ENCODE measurements at places on chromosomes 11 and 22. TPM values are rescaled to one million over a fixed set of nuclear protein-coding genes. Genes with fewer than 3 reads are reported as not detected.

Gene PLAAT2
- not detected for total RNA-seq

GRCh38 chr11:41309111-41309522, 150.3 kb downstream of the LRRC4C start:
- no peak overlapping the region for H3K4me3 ChIP-seq
- H3K27me3 ChIP-seq = no peaks in the 10 kb centered on the region
- H3K27ac ChIP-seq = no peak overlapping the region
- no peaks in the 10 kb centered on the region for H3K4me1 ChIP-seq

GRCh38 chr22:30234786-30235470, 11.6 kb downstream of the LIF start:
- H3K4me3 ChIP-seq = no peak overlapping the region
- no peak overlapping the region for H3K27ac ChIP-seq
- H3K27me3 ChIP-seq = no peaks in the 10 kb centered on the region
- no peak for DNase-seq
- no peaks in the 10 kb centered on the region for H3K36me3 ChIP-seq

Gene APOA4
- total RNA-seq = not detected

Gene OAF
- 4.0 TPM for total RNA-seq

- no peaks in the 10 kb centered on the region for H3K36me3 ChIP-seq
- H3K27ac ChIP-seq = no peak overlapping the region
- H3K4me1 ChIP-seq = no peaks in the 10 kb centered on the region
- no peak overlapping the region for H3K4me3 ChIP-seq
- DNase-seq = no peak
- H3K27me3 ChIP-seq = peaks cover 43% of the 10 kb centered on the region
These were observed 35.0 kb upstream of the CACNG2 start for GRCh38 chr22:36738416-36739020.

DNA sequence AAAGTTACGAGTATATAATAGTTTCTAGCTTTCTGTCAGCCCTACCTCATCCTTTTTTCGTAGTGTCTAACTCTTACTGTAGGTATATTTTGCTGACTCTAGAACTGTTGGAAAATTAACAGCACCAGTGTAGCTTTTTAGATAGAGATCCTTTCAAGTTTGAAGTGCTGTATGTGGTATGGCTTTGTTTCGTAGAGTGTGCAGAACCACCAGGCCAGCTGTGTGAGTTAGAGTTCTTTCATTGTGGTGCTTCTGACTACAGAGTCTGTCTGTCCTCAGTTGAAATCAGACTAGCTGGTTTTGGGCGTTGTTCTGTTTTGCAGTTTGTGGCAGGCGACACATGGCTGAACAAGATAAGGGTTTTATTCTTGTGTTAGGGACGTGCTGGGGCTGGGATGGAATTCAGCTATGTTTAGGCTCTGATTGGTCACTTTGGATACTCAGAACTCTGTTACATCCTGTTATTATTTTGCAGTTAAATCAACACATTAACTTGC, 3.2 kb downstream of the ARHGEF12 start:
- H3K36me3 ChIP-seq = no peaks in the 10 kb centered on the region
- DNase-seq = no peak
- H3K4me1 ChIP-seq = peaks cover 18% of the 10 kb centered on the region
- no peak overlapping the region for H3K4me3 ChIP-seq
- no peak overlapping the region for H3K27ac ChIP-seq

DNA sequence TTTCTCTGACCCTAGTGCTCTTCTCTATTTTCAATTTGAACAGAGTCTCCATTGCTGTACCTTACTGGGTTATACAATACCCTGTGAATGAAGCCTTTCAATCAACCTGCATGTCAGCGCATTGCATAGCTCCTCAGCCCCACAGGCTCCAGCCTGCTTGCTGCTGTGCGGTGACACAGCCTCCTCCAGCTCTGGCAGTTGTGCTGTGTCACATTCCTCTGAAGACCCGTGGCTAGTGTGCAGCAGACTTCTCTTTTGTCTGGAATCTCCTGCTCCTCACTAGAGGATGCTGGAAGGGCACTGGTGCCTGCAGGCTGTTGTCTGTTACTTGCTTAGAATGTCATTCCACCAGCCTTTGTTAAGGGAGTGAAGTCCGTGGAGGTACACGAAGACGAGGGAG, 390.1 kb upstream of the B3GAT1 start:
- H3K4me1 ChIP-seq = no peaks in the 10 kb centered on the region
- H3K27me3 ChIP-seq = no peaks in the 10 kb centered on the region
- no peak for DNase-seq
- H3K27ac ChIP-seq = no peak overlapping the region
- H3K36me3 ChIP-seq = no peaks in the 10 kb centered on the region

DNA sequence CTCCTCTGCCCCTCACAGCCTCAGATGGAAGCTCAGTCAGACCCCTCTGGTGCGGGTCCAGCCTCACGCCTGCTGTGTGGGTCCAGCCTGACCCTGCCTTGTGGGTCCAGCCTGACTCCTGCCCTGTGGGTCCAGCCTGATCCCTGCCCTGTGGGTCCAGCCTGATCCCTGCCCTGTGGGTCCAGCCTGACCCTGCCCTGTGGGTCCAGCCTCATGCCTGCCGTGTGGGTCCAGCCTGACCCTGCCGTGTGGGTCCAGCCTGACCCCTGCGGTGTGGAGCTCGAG, 445.3 kb downstream of the BRD1 start:
- no peaks in the 10 kb centered on the region for H3K36me3 ChIP-seq
- no peak overlapping the region for H3K27ac ChIP-seq
- DNase-seq = no peak
- H3K4me3 ChIP-seq = no peak overlapping the region
- H3K27me3 ChIP-seq = no peaks in the 10 kb centered on the region

DNA sequence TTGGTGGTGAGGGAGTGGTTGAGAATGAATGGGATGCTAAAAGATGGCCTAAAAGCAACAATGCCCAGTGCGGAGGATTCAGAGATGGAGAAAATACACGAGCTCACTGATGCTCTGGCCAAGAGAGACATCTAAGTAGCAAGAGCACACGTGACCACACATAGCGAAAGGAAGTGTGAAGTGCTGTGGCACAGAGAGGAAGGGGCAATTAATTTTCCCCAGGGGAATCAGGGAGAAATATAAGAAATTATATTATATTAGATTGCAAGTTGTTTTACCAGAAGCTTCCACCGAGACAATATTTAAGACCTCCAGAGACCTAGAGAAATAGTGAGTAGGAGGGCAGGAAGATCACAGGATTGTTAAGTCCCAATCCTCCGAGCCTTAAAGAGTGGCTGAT, 80.6 kb downstream of the RCN1 start:
- no peak overlapping the region for H3K27ac ChIP-seq
- DNase-seq = no peak
- H3K27me3 ChIP-seq = no peaks in the 10 kb centered on the region
